ENCODE measurements at places on chromosomes 2 and 18.

- no peak for DNase-seq
These were observed 13.4 kb upstream of the MAPRE3 start for GRCh38 chr2:26957041-26957440.

- DNase-seq, result no peak
These were observed 7.2 kb downstream of the RND3 start for GRCh38 chr2:150480241-150480640.

DNA sequence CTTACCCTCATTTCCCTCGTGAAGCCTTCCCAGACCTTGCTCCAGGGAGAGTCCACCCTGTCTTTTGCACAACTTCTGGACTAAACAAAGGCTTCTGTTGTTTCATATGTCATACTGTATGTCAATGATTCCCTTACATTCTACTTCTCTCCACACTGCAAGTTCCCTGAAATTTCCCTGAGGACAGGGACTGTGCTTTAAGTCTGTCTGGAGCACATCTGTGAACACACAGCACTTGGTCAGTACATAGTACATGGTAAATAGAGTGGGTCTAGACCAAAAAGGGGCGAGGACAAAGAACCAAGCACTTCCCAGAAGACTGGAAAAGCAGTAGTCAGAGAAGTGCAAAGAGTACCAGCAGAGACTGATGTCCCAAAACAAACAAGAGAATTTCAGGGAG is 23.7 kb upstream of the IMPA2 start:
- no peak for DNase-seq

DNA sequence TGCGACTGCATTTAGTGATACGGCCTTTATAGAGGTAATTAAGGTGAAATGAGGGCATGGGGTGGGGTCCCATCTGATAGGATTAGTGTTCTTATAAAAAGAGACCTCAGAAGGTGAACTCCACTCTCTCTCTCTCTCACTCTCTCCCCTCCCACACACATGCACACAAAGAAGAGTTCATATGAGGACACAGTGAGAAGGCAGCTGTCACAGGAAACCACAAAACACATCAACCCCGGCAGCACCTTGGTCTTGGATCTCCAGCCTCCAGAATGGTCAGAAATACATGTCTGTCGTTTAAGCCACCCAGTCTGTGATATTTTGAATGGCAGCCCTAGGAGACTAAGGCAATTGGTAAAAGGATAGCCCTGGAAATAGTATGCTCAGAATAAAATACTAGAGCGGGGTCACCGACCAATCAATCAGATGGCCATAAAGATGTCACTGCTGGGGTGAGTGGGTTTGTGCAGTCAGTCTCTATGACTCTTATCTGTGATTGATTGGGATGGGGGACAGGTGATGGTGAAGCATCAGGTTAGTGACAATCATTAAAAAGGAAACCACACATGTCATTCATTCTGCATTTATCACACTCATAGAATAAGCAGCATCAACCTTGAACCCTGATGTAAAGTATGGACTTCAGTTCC is 118.9 kb upstream of the POU3F3 start:
- DNase-seq, result no peak

GRCh38 chr2:39743269-39743776 is 35.7 kb downstream of the THUMPD2 start:
- no peak for DNase-seq

DNA sequence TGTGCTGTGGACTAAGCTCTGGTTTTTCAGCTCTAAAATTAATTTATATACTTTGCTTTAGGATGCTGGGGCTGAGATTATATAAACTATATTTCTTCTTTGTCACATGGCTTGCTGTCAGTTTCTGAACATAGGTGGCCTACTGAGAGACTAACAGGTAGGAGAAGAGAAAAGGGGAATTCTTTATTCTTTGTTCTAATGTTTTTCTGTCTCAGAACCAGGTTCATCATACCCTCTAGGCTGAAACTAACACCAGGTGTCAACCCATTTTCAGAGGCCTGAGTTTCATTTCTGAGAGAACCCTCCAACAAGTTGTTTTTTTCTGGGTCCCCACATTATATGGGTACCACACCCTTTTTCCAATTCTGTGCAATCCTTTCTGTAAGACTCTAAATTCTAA is 843.6 kb downstream of the TRIB2 start:
- DNase-seq, result no peak

GRCh38 chr2:68235090-68235489 is 17.2 kb downstream of the PPP3R1 start:
- DNase-seq, result no peak

- DNase-seq, result peak; percentile 3
These were observed 617 bp downstream of the FOSL2 start for GRCh38 chr2:28393114-28393836.

DNA sequence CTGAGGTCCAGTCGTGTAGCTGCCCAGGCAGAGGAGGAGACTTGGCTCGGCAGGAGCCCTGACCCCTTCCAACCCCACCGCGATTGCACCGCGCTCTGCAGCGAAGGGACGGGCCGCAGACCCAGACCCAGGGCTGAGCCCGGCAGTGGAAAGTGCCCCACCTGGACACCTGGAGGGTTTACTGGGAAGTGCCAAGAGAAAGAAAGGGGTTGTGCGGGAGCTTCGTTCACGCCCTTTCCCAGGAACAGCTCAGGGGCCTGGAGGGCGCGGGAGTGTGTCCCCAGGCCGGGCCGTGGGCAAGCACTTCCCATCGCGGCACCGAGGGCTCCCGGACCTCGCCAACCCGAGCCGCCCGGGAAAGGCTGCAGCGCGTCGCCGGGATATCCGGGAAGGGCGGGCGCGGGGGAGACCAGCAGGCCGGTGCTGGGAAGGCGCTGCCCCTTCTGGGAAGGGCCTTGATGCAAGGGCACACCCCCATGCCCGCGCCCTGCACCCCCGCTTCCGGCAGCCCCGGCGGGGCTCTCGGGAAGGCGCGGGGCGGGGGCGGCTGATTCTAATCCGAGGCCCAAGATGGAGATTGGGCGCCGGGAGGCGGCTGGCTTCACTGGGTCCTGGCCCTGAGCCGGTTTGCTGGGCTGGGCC is 36.1 kb upstream of the MRPL33 start:
- DNase-seq, result no peak

DNA sequence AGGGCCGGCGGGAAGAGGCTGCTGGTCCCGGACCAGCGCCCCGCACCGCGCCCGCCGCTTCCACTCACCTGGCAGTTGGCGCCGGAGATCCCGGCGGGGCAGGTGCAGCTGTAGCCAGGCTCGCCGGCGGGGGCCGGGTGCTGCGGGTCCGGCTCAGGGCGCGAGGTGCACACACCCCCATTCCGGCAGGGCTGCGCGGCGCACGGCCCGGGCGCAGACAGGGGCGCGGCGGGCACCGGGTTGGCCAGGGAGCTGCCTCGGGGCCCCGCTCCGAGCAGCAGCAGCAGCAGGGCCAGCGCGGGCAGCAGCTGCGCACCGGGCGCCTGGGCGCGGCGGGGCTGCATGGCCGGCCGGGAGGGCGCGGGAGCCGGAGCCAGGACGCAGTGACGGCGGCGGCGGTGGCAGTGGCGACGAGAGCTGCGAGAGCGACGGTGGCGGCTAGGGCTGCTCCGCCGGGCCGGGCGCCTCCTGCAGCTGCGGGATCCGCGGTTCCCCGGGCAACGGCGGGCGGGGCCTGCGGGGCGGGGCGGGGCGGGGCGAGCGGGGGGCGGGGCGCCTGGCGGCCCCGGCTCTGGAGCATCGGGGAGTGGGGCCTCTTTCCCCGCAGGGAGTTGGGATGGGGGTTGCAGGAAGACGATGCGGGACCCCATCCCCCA is at the start of gene DNER:
Gene DNER, minus strand, starts transcription at position 476 of the 656 bp plus-strand sequence. Its CDS starts 132 bp downstream, at position 344.
- no peak for DNase-seq

DNA sequence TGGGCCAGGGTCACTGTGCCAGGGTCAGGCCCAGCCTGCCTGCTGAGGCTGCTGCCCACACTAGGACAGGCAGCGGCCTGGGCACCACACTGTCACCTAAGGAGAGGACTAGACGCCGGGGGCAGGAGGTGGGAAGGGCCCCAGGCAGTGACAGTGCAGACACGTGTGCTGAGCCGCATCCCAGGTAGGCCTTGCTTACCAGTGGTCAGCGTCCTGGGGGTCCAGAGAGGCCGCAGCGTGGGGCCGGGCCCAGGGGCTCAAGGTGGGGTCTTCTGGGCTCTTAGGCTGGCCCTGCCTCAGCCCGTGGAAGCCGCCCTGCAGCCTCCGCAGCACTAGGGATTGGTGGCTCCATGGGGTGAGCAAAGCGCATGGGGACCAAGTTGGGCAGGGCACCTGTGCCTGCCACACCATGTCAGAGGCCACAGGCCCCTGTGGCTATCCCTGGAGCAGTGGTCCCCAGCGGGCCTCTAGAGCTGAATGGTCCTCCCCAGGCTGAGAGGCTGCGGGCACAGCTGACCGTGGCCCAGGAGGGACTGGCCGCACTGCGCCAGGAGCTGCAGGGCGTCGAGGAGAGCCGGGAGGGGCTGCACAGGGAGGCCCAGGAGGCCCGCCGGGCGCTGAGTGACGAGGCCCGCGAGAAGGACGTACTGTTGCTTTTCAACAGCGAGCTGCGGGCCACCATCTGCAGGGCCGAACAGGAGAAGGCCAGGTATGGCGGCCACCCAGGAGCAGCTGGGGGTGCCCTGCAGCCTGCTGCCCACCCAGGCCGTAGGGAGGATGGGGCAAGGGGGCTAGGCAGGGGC is 35.2 kb upstream of the SNED1 start:
- no peak for DNase-seq

DNA sequence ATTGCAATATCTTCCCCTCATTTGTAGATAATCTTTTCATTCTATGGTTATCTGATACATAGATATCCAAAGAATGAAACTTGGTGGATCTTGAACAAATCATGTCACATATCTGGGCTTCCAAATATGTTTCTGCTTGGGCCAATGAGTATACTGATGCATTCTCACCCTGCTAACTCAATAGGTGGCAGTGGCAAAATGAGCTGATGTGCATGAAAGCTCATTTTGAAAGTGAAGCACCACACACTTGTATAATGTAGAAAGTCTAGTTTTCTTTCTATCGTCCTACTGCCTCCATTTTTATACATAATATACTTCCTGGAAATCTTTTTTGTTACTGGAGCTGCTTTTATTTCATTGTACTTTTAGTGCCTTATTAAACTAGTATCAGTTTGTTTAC is 208.2 kb downstream of the PRKCE start:
- DNase-seq, result no peak

DNA sequence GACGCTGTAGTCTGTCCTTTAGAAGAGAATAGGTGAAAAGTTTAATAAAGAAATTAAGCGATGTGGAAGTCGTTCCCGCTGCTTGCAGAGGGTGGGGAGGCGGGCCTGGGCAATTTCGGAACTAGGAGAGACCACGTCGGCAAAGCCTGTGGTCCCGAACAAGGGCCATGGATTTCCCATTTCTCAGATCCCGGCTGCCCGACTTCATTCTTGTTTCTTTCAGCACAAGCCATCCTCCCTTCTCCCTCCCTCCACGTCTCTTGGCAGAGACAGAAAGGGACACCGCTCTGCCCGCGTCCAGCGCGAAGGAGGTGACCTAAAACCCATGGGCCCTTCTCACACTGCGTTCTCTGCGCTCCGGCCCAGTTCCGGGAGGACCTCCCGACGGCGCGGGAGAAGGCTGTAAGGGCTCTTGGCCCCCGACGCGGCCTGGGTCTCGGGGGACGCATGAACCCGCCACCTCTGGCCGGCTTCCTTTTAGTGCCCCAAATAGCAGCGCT is 2.2 kb upstream of the BCL2L11 start:
- DNase-seq, result no peak

GRCh38 chr2:64166637-64167420 is 22.6 kb upstream of the PELI1 start:
- DNase-seq, result no peak

- DNase-seq, result no peak
These were observed 9.0 kb upstream of the CDK15 start for GRCh38 chr2:201797175-201797840.

- DNase-seq, result no peak
These were observed 170.3 kb upstream of the SETBP1 start for GRCh38 chr18:44510390-44510789.

DNA sequence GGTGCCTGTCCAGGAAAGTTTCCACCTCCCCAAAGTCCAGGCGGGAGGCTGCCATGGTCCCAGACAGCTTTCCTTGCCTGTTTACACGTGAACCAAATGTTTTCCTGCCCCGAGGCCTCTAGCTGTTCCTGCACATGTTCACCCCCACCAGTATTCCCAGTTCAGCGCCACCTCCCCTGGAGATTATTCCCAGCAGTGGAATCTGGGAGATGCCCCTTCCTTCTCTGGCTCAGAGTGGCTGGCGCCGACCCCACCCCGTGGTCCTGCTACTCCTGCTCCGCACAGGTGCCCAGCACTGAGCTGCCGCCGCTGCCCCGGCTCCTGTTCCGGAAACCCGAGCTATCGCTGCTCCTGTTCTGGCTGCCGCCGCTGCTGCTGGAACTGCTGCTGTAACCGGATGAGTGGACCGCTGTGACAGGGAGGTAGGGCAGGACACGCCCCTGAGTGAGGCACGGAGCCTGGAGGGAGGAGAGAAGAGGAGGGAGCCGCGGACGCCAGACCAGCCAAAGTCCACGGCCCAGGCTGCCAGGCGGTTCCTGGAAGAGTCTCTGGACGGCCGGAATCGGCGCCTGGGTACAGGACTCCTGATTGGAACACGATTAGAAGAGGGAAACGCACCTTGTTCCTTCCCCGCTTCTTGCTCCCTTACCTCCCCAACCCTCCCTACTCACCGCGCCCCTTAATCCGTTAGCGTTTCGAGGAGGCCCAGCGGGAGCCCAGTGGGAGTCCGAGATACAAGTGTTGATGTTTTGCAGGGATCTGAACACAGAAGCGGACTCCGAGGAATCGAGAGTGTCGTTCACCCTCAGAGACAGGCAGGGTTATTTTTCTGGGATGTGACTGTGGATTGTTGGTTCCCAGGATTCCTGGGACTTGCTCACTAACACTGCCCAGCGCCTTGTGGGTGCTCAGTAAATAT is at the start of gene PDE11A:
Gene PDE11A, minus strand, starts transcription at position 395 of the 919 bp plus-strand sequence. Its CDS starts 340 bp downstream, at position 55.
- DNase-seq, result peak; percentile 30

- DNase-seq, result no peak
These were observed 3.6 kb downstream of the SH3RF3 start for GRCh38 chr2:109132626-109133025.

- DNase-seq, result no peak
These were observed 544.7 kb downstream of the ZEB2 start for GRCh38 chr2:143975216-143975615.
